Stimulated activated CD8-positive, alpha-beta memory T cell treated with anti-CD3 and anti-CD28 coated beads, Interleukin-15, amount 100 ng/mL, for 24 hours (primary cell): ENCODE measurements at places on chromosomes 5 and 9.

DNA sequence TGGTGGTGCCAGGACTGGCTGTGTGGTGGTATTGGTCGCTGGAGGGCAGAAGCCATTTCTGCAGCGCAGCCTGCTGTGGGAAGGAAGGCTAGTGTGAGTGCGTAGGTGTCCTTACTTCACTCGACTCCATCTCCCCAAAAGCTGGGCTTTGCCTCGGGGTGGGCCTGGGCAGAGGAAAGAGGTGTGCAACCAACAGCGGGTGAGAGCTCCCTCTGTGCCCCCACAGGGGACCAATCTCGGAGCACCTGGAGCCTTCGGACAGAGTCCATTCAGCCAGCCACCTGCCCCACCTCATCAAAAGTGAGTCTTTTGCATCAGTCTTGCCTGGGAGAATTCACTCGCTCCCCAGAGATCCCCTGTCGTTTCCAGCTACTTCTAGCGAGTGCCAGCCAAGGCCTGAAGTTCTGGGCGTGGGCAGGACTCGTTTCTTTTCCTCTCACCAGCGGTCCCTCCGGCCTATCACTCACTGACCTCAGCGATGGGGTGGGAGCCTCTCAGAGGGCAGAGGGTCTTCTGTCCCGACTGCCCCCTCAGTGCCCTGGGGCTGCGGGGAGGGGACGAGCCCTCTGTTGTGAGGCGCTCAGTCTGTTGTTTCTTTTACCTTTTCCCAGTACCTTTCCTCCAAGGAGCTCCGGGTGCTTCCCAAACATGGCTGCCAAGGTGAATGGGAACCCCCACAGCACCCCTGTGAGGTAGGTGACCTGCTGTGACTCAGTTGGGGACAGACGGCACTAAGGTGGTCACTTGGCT lies 32.9 kb upstream of the PRDM12 start:
- DNase-seq = no peak

DNA sequence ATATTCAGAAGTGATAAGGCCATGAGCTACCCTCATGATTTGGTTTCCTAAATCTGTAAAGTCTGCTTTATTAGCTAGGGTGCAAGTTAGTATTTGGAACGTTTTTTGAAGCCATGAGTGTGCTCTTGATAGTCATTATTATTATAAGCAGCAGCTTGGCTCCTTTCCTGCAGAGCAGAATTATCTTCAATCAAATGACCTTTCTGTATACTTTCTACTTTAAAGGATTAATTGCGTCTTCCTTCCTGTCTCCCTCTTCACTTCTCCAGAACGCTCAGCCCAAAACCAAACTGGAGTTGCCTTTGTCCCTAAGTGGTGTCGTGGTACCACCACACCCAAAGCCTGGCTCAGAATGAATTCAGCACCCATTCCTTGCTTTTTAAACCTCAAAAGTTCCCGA lies 211.3 kb downstream of the ARHGAP26 start:
- DNase-seq = no peak

DNA sequence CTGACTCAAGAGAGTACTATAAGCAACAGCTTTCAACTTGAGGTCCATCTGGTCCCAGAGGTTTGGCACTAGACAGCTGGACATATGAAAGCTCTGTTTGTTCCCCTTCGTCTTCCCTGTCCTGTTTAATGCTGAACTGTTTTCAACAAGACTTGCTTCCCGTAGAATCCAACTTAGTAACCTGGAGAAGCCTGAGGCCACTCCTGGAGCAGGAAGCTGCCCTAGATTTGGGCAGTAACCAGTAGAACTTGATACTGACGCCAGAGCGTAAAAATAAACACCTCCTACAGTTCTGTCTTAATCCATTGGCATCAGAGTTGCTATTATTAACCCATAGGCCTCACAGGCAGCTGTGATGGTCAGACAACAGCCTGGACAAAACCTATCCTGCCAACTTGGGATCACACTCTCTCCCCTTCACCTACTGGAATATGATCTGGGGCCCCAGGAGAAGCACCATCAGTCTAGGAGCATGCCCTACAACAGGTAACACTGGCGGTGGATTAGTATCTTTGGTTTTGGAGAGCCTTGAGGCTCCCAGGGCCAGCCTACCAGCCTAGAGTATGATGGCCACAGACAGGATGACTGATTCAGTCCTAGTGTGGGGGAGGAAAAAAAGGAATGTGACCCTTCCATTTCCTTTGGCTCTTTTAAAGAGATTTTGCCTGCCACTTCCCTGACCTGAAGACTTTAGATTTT lies 29.2 kb downstream of the RUSC2 start:
- DNase-seq = no peak

- DNase-seq = no peak
Measured at GRCh38 chr5:179534431-179534830, 15.9 kb upstream of the RUFY1 start.

GRCh38 chr5:128111818-128112448 lies 28.4 kb downstream of the SLC12A2 start:
- no peak for DNase-seq

- no peak for DNase-seq
Measured at GRCh38 chr5:152170350-152170749, 234.7 kb downstream of the NMUR2 start.
